ENCODE measurements at places on chromosomes 7 and 10. TPM values are rescaled to one million over a fixed set of nuclear protein-coding genes. Genes with fewer than 3 reads are reported as not detected.

GLI3 gene
- 105 TPM for total RNA-seq

CDHR1 gene
- 1.5 TPM for total RNA-seq

SEMA3A gene
- total RNA-seq: 88.9 TPM

PLXNA4 gene
- total RNA-seq: 16.5 TPM

AKR1C3 gene
- 10.0 TPM for total RNA-seq

MEIG1 gene
- total RNA-seq: not detected

TMEM178B gene
- 3.0 TPM for total RNA-seq

SH3PXD2A gene
- 29.4 TPM for total RNA-seq

AMPH gene
- total RNA-seq: 19.6 TPM

EVX1 gene
- total RNA-seq: 0.21 TPM

HTR5A gene
- total RNA-seq: not detected

PCDH15 gene
- not detected for total RNA-seq

HMX2 gene
- not detected for total RNA-seq

ABCB4 gene
- 1.1 TPM for total RNA-seq

SKAP2 gene
- 7.5 TPM for total RNA-seq

PODXL gene
- total RNA-seq: 33.7 TPM

PRPS1L1 gene
- not detected for total RNA-seq

PDGFA gene
- 35.1 TPM for total RNA-seq

All from uterus (tissue), 4 donors.